ENCODE measurements at places on chromosomes 7 and 10.

GRCh38 chr10:26931223-26931622, 70.5 kb upstream of the ABI1 start:
- no peak for DNase-seq

DNA sequence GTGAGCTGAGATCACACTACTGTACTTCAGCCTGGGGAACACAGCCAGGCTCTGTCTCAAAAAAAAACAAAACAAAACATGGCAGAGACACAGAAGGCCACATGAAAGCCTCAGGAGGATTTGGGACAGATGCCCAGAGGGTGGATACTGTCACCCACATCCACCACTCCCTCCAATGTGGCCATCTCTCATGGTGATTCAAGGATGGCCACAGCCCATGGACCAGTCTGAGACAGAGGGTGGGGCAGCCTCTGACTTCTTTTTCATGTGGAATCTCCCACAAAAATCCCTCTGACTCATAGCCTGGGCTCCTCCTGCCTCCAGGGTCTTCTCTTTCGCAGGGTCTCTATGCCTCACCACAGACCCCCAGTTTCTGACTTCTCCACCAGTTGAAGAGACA, 59.0 kb upstream of the GTF2I start:
- no peak for DNase-seq

- DNase-seq: no peak
Observed at GRCh38 chr7:96921771-96922170, 83.6 kb upstream of the DLX6 start.

DNA sequence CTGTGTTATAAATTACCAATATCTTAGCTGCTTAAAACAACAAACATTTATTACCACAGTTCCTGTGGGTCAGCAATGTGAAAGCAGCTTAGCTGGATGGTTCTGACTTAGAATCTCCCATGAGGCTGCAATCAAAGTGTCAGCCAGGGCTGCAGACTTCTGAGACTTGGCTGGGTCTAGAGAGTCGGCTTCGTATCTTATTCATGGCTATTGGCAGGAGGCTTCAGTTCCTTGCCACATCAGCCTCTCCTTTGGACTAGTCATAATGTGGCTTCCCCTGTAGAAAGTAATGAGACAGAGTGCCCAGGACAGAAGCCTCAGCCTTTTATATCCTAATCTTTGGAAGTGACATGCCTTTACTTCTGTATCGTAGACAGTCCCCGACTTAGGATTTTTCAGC, 27.3 kb downstream of the RALA start:
- peak; percentile 12 for DNase-seq

GRCh38 chr7:75039709-75040108, 33.9 kb downstream of the RCC1L start:
- DNase-seq: no peak
